ENCODE measurements at places on chromosomes 7 and 10. TPM values are rescaled to one million over a fixed set of nuclear protein-coding genes. Genes with fewer than 3 reads are reported as not detected.

COL1A2 gene
- total RNA-seq = 986 TPM

PRKAR1B gene
- total RNA-seq = 23.0 TPM

C10orf71 gene
- total RNA-seq = not detected

KEL gene
- total RNA-seq = 0.23 TPM

LRRC18 gene
- not detected for total RNA-seq

IGFBP1 gene
- total RNA-seq = 0.23 TPM

CAMK1D gene
- 0.45 TPM for total RNA-seq

ASB10 gene
- not detected for total RNA-seq

DNA sequence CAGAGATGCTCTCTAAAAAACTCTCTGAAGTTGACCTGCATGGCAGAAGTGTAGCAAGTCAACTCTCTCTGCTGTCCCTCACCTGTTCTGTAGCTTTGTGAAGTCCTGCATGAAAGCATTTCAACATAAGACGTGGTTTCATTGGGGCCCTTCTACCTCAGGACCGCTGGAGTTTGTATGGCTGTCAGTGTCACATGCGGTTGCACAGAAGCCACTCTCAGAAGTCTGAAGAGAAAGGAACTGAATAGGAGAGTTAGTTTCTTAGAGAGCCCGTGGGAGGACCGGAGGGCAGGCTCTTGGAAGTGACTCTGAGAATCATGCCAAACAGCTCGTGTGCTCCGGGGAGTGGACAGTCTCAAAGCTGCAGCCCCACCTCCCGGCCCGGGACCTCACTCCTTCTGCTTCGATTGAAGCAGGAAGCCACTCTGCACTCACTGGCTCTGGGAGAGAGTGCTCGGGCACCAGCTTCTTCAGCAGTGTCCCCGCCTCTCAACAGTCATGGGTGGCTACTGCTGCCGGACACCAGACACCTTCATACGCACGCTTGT is 486.7 kb downstream of the SDK1 start:
- no peak for DNase-seq

- no peak for DNase-seq
Observed at GRCh38 chr7:36261019-36261754, 108.1 kb downstream of the EEPD1 start.

DNA sequence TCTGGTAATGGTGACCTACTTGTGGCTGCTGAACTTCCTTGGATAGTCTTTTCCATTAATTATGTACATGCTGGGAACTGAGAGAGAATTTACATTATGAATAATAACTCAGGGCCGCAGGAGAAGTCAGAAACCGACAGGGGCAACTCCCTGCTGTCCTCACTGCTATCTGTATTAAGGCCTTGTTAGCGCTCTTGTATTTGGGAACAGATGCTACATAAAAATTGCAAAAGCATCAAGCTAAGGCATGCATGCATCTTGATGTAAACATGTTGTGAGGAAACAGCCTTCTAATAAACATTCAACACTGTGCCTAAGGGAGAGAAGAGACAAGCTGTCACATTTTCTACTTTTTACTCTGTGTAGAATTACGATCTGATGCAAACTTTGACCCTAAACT is 158.4 kb downstream of the PARD3 start:
- DNase-seq = no peak

DNA sequence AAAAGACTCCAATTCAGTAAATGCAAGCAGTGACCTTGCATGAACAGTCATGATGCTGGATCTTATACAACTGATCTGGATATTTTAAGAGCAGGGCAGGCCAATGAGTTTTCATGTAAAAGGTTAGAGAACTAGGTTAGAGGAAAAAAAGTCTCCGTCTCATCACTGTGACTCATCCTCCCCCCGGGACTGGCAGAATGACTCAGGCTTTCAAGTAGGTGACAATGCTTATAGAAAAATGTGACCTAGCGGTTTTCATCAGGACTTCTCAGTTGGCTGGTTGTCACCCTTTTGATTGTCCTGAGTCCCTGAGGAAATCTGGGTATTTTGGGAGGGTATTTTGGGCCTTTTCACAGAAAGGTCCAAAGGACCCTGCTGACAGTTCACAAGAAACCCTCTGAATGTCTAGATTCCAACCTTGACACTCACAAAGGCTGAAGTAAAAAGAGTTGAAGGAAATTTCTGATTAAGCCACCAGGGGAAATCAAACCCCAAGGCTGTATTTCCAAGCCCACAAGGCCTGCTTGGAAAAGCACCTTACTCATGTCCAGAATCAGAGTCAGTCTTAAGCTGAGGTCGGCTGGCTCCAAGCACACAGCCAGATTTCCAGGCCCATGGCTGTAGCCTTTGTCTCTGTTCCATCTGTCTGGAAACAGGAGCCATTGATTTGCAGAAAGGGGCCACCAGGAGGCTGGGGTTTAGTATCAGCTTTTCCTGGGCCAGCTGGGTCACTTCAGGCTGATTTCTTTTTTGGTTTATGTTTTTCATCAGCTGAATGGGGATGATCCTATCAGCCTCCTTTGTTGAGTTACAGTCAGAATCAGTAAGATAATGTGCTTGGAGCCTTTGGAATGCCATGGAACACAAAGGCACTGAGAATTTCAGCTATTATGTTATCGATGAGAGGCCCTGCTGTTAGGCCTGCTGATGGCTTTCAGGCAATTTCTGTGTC is 226.4 kb upstream of the HABP2 start:
- DNase-seq = peak; percentile 68

- DNase-seq = no peak
Observed at GRCh38 chr7:30323006-30323355, 38.6 kb downstream of the ZNRF2 start.

- peak; percentile 71 for DNase-seq
Observed at GRCh38 chr7:2632733-2633537, 1.1 kb downstream of the TTYH3 start.

DNA sequence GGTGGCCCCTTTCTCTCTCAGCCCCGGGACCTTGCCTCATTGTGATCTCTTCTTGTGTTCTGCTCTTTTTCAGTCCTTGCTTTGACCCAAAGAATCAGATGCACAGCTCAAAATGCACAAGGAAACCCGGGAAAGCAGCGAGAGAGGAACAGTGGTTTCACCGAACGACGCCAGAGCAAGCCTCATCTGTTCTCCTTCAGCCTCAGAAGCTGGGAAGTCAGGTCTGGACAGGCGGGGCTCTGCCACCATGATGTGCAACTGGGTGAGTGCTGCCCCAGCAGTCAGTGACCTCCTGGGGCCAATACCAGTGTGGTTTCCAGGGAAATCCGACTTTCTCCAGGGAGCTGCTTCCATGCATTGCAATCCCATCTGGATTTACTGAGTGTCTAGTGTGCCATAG is 133.4 kb downstream of the PRKCQ start:
- DNase-seq = no peak

GRCh38 chr7:27161214-27161720 is 4.1 kb downstream of the HOXA9 start:
- no peak for DNase-seq

GRCh38 chr10:118672766-118673715 is 77.6 kb upstream of the PRLHR start:
- no peak for DNase-seq

DNA sequence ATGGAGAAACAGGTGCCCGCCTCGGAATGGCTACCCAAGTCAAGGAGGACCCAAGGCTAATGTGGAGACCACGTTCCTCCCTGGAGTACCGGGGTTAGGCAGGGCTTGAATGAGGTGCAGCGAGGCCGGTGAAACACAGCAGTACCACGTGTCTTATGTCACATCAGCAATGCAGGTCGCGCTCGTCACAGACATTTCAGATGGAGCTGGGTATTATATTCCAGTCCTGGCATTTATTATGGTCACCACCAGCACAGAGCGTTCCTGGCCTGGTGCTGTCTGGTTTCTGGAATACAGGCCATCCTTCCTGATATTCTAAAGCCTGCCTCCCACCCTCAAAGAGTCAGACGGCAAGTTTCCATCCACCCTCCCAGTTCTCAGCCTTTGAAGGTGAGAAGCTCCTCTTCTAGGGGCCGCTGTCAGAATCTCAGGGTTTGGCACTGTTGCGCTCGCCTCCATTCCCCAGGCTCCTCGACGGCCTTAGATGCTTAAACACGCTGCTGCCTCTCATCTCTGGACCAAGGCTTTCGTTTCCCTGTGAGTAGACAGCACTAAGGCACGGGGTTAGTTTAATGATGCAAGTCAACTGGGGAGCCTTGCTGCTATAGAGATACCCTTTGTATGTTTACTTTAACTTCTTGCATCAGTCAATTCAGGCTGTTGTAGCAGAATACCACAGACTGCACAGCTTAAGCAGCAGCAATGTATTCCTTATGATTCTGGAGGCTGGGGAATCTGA is 377.6 kb downstream of the DPP6 start:
- DNase-seq = no peak

DNA sequence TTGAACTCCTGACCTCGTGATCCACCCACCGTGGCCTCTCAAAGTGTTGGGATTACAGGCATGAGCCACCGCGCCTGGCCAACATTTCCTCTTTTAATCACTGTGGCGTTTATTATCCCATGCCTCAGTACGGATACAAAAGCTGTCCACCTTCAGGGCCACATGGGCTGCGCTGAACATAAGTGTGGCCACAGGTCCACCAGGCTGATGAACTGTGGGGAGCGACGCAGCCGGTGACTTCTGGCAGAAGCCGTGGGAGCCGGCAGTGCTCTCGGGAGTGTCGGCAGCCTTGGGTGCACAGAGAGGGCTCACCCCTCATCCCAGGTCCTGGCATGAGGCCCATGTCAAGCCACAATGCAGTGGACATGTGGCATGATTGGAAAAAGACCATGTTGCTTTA is 223.6 kb downstream of the TNS3 start:
- no peak for DNase-seq

DNA sequence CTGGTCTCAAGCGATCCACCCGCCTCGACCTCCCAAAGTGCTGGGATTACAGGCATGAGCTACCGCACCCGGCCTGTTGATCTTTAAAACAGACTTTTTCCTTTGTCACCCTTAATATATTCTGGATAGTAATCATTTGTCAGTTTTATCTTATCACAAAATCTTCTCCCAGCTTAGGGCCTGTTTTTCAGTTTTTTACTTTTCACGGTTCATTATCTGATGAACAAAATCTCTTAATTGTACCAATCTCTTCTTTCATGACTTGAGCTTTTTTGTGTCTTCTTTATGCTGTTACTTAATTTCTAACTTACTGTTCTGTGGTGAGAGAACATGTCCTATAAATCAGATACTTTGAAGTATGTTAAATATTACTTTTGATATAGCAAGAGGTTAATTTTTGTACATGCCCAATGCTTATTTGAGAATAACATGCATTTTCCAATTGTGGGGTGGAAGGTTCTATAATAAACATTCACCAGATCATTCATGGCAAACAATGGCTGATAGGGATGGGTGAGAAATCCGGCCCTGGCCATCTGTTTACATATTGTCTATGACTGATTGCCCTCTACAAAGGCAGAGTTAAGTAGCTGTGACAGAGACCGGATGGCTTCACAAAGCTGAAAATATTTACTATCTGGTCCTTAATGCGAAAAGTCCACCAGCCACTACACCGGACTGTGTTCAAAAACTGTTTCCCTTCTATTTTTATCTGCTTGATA is 5.3 kb downstream of the PAPOLB start:
- DNase-seq = no peak

DNA sequence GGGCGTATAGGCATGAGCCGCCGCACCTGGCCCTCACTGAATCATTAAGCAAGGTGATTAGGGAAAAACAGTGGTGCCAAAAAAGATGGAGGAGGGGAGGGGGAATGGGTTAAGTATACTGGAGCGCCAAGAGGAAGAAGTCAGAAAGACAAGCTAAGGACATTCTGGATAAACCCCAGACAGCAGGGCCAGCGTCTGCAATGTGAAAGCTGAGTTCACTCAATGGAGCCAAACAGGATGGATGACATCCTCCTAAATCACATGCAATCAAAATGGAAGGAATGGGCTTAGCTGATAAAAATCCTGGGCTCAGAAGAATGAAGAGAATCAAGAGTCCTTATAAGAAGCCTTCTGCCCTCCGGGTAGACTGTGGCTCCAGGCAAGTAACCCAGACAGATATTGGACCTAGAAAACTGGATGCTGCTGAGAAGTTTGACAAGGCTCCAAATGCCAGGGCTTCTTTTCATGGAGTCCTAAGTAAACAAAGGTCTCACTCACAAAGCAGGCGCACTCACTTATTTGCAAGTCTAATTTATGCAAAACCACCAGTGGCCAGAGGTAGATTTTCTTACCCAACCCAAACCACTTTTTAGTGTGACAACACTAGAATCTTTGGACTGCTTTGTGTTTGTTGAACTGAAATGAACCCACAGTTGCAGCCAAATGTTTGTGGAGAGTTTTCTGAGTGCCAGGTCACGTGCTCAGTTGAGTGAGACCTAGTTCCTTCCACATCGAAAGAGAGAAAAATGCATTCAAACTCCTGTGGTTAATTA is 519.1 kb upstream of the AUTS2 start:
- DNase-seq = no peak

DNA sequence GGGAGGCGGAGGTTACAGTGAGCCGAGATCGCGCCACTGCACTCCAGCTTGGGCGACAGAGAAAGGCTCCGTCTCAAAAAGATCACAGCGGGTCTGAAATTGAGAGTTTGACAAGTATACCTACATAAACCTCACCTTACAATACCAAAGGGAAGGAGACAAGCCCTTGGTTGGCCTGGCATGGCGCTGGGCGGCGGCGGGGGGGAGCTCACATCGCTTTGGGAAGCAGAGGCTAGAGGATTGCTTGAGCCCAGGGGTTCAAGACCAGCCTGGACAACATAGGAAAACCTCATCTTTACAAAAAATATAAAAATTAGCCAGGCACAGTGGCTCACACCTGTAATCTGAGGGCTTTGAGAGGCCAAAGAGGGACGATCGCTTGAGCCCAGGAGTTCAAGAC is 1.1 kb upstream of the ARPC1A start:
- no peak for DNase-seq
